Neural crest cell (in vitro differentiated cells): ENCODE measurements at places on chromosomes 16 and 17.

GRCh38 chr17:76053246-76054111, 18.8 kb downstream of the SRP68 start:
- DNase-seq = no peak

DNA sequence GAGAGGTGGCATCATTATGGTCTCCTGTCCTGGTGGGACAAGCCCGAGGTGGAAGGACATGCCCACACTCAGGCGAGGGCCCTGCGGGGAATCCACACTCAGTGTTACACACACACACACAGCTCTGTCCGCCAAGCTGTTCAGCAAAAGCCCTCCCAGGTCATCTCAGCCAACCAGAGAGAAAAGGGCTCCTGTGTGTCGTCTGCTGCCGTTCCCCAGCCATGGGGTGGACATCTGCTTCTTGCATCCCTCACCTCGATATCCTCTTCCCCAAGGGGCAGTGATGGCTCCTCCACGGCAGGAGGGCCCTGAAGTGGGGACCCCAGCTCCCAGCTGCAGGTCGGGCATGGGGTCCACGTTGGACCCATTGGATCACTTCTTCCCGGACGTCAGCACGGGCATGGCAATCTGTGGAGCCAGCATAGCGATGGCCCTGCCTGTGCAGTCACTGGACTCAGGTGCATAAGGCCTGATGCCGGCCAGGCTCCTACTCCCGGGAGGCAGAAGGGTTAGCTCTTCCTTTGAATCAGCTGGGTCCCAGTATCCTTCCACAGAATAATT, 290.1 kb downstream of the C16orf95 start:
- no peak for DNase-seq

- no peak for DNase-seq
Measured at GRCh38 chr17:47844227-47844626, 3.2 kb upstream of the SCRN2 start.

- peak; percentile 81 for DNase-seq
Measured at GRCh38 chr17:42832934-42833766, at the start of gene PSME3. PSME3 (plus strand) TSS chr17:42833397; CDS start chr17:42833632, 235 bp downstream.

DNA sequence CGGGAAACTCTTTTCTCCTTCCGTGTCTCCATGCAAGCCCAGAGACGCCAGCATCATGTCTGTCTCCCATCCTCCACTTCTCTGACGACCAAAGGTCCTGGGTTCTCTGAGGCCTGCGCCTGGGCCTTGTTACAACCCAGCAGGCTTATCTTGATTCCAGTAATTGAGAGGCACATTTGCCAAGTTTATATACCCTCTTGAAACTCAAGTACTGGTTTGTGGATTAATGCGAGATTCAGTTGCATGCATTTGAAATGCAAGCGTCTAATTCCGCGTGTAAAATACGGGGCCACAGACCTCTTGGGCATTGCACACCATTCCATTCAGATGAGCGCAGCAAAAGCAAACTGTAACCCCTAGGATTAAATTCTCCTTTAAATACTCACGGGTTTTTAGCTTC, 28.7 kb upstream of the CRISPLD2 start:
- DNase-seq = no peak

GRCh38 chr17:81831957-81832607, 1.0 kb downstream of the MCRIP1 start:
- no peak for DNase-seq

DNA sequence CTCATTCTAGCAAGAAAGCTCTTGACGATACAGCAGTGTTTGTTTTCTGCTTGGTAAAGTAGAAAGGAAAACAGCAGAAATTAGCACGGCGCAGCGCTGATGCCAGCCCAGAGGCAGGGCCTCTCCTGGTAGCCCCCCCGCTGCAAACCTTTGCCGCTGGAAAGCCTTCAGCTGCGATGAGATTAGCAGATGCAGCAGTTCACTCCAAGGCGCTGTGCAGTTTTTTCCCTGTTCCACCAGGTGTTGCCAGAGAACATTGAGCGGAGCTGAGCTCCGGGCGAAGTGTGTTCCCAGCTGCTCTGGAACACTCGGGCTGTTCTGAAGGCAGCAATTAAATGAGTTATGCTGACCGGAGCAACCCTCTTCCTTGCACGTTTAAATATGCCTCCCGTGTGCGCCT, 72.5 kb downstream of the RBFOX1 start:
- no peak for DNase-seq

DNA sequence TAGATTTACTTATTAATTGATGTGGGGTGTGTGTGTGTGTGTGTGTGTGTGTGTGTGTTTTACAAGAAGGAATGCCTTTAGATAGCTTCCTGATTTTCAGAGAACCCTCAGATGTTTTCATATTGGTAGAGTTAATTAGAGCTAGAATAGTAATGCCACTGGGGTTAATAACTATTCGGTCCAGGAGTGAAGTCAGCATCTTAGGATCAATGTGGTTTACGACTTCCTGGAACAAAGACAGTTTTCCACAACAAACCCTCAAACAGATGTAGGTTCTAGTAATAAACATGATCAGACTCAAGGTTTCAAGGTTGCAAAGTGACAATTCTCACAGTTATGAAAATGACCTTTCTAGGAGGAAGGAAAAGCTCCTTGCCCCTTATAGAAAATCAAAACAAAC, 12.2 kb upstream of the SLC52A1 start:
- no peak for DNase-seq

DNA sequence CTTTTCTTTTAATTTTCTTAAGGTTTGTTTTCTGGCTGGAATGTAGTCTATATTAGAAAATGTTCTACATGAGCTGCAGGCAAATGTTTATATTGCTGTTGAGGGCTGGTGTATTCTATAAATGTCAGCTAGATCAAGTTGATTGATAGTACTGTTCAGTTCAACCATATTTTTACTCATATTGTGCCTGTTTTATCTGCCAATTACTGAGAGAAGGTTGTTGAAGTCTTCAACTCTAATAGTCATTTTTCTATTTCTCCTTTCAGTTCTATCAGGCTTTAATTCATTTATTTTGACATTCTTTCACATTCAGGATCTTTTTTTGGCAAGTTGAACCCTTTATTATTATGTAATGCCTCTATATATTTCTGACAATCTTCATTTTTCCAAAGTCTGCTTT, 93.2 kb upstream of the HS3ST3A1 start:
- DNase-seq = no peak

DNA sequence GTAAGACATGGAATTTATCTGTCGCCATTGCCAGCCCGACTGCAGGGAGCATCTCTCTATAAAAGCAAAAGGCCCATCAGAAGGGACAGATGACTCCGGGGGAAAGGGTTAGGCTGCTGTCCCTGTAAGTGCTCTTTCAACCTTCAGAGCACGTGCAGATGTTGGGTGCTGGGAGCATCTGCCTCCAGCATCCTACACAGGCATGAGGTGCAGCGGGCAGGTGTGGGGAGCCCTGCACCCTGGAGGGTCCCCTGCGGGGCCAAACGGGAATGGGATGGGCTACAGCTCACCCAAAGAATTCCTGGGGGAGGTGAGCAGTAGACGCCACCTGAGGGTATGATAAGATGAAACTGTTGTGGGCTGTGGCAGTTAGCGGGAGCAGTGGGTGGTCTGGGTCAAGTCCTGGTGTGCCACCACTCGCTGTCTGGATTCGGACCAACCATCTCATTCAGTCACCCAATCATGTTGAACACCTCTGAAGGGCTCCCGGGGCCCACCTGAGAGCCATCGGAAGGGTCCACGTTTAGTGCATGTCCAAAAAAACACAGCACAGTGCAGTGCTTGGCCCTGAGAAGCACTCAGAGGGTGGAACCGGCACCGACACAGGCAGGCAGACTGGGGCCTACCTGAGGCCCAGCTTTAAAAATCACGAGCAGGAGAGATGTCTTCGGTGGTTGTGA, 3.8 kb downstream of the SMCR8 start:
- DNase-seq = no peak

- DNase-seq = no peak
Measured at GRCh38 chr16:3857189-3858043, 23.1 kb downstream of the CREBBP start.

DNA sequence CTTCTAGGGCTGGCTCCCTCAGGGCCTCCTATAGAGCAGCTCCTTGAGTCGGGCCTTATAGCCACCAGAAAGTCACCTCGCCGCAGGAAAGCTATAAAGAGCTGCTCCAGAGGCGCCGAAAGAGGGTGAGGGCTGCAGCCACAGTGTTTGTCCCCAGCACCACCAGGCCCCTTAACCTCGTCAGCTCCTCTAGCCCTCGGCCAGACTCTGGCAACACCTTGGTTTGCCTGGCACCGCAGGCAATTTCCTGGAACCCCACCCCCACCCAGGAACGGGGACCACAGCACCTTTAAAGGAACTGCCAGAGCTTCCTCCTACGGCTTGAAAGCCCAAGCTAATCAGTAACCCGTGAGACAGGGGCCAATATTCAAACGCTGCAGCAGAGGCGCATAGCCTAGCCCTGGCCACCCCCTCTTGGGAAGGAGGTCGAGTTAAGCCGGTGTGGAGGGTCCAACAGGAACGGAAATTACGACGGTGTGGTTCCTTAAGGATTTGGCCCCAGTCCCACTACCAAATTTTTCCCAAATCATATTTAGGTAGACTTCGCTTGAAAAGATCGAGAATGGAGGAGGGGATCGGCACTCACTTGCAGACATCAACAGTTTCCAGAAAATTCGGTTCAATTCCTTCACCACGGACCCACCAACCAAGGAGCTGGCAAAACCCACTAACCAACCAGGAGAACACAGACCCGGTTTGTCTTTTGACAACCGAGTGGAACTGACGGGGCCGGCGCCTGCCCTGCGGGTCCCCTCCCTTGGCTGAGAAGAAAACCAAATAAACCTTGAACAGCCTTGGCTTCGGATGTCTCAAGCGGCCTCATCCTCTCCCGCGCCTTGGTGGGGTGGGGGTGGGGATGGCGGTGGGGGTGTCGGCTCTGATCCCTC, 3.0 kb downstream of the HOXB6 start:
- no peak for DNase-seq

DNA sequence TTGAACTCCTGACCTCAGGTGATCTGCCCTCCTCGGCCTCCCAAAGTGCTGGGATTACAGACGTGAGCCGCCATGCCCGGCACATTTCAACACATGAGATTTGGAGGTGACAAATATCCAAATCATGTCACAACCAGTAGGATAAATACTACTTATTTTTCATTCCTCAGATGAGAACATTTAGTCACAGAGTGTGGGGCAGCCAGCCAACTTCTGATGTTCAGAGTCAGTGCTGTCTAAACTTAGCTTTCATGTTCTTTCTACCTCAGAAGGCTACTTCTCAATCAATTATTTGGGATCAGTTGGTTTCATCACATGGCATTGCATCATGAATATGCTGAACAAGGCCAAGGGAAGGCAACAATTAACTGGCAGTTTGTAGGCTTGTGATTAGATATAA, 134.5 kb downstream of the CDH13 start:
- no peak for DNase-seq

GRCh38 chr17:8338753-8339140, 893 bp upstream of the ODF4 start:
- no peak for DNase-seq

DNA sequence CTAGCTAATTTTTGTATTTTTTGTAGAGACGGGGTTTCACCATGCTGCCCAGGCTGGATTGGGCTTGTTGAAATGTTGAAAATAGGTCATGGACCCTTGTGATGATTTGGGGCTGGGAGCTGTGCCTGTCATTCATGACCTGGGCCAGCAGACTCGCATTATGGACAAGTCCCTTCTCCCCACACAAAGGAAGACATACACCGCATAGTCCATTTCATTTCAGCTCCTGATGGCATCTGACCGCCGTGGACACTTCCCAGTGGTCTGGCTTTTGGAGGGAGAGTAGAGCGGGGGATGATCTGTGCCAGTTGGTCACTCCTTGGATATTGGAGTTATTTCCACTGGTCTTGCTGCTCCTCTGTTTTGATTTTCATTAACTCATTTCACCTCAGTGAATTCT, 34.8 kb downstream of the MPRIP start:
- no peak for DNase-seq

DNA sequence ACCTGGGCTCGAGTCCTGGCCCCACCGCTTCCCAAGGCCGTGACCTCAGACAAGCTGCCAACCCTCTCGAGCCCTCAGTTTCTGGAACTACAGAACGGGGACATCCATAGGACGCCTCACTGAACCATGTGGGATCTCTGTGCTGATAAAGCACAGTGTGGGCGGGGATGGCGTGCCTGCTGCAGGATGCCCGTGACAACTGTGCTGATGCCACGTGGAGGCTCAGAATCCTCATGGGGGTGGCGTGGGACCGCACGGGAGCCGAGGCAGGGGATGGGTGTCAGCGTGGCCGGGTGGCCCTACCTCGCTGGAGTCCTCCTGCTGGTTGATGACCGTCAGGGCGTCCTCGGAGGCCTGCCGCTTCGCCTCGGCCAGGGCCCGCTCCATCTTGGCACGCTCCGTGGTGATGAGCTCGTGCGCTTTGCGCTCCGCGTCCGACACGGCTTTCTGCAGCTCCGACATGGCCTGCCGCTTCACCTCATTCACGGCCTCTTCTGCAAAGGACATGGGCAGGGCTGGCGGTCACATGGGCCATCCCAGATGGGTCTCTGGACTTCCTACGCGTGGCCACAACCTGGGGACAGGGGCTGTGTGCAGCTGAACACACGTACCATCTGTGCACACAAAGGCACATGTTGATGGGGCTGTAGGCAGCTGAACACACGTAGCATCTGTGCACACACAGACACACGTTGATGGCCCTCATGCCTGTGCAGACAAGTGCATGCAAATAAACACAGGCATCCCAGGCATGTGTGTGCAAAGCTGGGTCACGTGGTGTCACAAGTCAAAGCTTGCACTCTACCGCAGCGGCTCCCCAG, 12.7 kb upstream of the PABPN1L start:
- DNase-seq = no peak

- DNase-seq = no peak
Measured at GRCh38 chr17:32152130-32152529, 9.8 kb downstream of the RHOT1 start.

- DNase-seq = no peak
Measured at GRCh38 chr17:81277946-81278693, 17.0 kb downstream of the SLC38A10 start.

DNA sequence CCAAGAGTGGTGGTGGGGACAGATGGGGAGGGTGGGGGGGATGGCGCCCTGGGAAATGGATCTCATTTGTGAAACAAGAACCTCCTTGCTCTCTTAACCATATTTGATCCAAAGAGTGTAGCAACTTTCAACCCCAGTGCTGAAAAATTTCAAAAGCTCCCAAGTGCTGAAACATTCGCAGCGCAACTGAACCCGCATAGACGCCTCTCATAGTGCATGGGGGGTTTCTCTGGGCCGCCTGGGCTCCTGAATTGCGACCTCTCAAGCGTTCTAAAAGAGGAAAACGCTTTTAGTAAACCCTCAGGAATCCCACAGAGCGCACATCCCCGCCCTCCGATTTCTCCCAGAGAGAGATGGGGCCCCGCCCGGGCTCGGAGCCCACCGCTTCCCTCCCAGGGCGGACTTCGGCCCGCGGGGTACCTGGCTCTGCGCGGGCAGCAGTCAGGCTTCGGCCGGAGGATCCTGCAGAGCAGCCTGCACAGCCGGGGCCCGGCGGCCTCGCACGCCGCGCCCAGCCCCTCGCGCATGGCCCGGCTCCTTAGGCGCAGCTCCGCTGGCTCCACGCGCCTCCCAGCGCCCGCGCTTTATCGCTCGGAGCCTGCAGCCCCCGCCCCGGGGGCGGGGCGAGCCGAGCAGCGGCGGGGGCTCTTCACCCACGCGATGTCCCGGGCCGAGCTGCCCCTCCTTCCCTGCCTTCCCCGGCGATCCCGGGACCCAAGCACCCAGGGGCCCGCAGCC, 7.0 kb downstream of the NOS2 start:
- DNase-seq = peak; percentile 28

- no peak for DNase-seq
Measured at GRCh38 chr17:339193-340061, 13.2 kb downstream of the RPH3AL start.
